ENCODE measurements at places on chromosomes 11 and 22.

DNA sequence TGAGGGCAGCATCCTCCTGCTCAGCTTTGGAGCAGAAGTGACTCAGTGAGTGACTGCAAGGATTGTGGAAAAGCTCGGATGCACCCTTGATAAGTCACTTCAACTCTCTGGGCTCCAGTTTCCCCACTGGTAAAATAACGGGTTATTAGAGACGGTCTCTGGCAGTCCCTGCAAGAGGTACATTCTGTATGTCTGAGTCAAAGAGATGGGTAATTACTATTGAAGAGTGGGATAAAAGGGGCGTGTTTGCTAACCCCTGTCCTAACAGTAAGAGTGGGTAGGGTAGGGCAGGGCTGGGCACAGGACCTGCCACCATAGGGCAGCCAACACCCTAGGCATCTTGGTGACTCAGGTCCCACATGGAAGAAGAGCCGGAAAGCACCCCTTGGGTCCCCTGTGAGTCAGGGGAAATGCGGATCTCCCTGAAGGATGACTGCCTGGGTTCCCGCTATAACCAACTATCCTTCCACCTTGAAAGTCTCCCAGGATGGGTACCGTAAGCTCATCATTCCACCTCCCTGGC is 7.3 kb upstream of the AHNAK start:
- DNase-seq, result no peak

DNA sequence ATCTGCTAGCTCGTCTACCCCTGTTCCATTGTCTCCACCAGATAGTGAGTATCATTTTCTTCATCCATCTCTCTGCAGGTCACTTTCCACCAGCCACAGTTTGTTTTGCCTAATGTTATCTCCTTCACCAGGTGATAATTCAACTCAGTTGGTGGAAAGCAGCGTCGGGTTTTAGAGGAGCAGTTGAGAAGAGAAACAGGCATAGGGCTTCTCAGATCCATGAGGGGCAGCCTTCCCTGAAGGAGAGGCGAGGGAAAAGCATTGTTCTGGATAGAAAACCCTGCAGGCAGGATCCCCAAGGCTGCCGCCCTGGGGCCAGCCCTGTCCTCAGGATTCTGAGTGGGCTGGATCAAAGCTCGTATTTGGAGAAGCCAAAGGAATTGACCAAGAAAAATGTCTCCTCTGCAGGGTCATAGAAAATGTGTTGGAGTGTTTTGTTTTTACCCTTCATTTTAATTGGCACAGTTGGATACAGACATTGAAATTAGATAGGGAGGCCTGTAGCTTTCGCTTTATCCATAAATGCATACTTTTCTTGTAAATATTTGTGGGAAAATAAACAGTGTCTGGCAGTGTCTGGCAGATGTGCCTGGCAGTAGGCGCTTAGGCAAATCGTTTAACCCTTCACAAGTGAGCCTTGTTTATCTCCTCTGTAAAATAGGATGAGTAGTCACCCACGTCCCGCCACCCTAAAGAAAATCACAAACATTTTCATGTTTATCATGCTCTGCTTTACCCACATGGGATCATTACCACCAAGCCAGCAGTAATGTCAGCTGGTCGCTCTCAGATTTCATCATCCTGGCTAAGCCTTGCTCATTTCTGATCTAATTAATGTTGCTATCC is 73.4 kb upstream of the TTC12 start:
- no peak for DNase-seq

GRCh38 chr11:128336203-128336602 is 251.2 kb downstream of the ETS1 start:
- no peak for DNase-seq

GRCh38 chr22:50469377-50470305 is 5.2 kb downstream of the SBF1 start:
- DNase-seq, result no peak

GRCh38 chr22:45305456-45306075 is 4.2 kb upstream of the FAM118A start:
- DNase-seq, result no peak

DNA sequence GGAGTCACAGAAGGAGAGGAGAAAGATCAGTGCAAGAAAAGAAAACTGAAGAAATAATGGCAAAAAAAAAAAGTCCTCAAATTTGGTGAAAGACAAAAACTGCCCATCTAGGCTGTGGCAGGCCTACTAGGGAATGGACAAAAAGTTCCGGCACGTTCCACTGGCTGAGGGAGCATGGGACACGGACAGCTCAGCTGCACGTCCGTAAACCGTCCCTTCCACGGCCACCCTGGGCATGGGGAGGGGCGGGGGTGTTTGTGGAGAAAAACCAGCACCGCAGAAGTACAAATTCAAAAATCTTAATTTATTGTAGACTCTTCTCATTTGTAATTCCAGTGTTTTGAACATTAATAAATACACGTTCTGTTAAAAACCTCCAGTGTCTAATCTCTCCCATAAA is 25.4 kb downstream of the TRMU start:
- no peak for DNase-seq

DNA sequence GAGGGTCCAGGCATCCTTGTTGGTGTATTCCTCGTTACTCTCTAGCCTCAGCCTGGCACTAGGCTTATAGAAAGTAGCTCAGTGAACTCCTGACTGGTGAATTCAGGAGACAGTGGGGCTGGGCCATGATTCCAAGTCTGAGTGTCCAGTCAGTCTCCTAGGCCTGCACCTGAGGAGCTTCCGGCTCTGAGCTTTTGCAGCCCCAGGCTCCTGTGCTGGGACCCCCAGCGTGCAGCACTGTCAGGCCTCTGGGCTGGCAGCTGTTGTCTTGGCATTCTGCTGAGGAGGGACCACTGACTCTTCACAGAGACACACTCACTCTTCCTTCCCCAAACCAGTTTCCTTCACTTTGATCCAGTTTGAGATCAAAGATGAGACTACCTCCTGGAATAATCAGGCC is 82.4 kb downstream of the CTTN start:
- DNase-seq, result no peak

DNA sequence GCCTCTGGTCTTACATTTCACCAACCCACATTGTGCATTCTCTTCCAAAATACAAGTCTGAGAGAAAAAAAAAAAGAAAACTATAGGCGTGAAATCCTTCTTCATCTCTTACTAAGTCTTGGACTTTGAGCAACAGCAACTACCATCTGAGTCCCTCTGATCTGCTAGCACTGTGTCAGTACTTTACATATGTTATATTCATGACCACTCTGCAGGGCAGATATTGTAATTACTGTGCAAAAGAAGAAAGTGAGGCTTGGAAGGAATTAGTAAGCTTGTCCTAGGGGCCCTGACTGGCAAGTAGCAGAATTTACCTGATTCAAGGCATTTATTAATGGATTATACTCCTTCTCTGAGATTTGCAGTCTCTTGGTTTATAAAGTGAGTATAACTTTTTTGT is 52.7 kb upstream of the EED start:
- DNase-seq, result no peak

GRCh38 chr22:41925783-41926460 is 684 bp downstream of the TNFRSF13C start:
- DNase-seq, result no peak

DNA sequence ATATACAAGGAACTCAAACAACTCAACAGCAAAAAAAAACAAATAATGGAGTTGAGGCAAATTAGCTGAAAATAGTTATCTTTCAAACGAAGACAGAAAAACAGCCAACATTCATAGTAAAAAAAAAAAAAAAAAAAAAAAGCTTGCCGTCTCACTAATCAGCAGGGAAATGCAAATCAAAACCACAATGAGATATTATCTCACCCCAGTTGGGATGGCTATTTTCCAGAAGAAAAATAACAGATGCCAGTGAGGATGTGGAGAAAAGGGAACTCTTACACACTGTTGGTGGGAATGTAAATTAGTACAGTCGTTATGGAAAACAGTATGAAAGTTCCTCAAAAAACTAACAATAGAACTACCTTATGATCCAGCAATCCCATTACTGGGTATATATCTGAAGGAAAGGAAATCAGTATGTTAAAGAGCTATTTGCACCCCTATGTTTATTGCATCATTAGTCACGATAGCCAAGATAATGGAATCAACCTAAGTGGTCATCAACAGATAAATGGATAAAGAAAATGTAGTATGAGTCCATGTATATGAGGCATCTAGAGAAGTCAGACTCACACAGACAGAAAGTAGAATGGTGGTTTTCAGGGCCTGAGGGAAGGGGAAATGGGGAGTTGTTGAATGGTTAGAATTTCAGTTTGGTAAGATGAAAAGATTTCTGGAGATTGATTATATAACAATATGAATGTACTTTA is 56.0 kb downstream of the USP35 start:
- no peak for DNase-seq

GRCh38 chr11:16011396-16011795 is 344.9 kb downstream of the SOX6 start:
- DNase-seq, result no peak

DNA sequence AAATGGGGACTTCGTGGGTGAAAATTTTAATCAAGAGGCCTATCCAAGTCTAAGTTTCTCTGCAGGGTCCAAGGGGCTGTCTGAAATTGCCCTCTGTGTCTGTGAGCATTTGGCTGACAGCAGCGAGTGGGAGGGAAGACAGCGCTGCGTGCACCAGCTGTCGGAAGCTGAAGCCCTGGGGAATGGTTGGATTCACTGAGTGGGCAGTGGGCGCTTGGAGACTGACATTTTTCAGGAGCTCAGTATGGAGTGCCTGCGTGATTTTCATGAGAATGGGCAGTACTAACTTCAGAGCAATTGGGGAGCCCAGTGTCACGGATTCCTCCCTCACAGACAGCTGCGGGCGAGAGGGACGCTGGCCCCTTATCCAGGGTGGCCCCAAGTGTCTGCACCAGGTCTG is 388.8 kb upstream of the B3GAT1 start:
- DNase-seq, result no peak

- DNase-seq, result no peak
Observed at GRCh38 chr11:110410651-110411050, 19.1 kb upstream of the FDX1 start.

DNA sequence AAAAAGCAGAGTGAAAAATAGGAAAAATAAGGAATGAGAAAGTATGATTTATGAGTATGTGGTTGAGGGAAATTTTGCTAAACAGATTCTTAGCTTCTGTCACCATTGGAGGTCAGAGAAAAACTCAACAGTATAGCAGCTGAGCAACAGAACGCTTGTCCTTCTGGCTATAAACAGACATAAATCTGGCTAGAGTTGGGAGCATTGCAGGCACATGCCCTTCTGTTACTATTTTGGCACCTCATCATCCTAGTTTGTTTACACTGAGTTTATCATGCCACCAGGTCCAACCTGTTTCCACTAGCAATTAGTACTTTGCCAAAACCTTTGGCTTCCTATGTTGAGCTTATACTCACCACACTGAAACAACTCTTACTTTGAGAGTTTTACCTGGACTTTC is 6.9 kb downstream of the UBE4A start:
- no peak for DNase-seq

- no peak for DNase-seq
Observed at GRCh38 chr22:27310966-27311697, 490.4 kb downstream of the MN1 start.

GRCh38 chr11:86513746-86514373 is 139.2 kb downstream of the CCDC81 start:
- DNase-seq, result no peak

DNA sequence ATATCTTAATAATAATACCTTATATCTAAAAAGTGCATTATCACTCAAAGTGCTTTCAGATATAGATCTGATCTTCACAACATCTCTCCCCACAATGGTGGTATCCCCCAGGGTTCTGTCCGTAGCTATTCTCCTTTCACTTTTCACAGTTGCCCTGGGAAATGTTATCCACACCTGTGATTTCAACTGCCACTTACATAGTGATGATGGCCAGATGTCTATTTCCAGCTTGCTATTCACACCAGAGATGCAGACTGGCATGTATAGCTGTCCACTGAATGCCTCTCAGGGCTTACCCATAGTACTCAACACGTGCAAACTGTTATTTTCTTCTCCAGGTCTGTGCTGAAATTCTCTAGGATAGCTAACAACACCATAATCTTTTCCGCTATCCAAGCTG is 724.7 kb downstream of the DLG2 start:
- DNase-seq, result no peak

GRCh38 chr11:22554221-22554620 is 71.4 kb downstream of the FANCF start:
- DNase-seq, result no peak

DNA sequence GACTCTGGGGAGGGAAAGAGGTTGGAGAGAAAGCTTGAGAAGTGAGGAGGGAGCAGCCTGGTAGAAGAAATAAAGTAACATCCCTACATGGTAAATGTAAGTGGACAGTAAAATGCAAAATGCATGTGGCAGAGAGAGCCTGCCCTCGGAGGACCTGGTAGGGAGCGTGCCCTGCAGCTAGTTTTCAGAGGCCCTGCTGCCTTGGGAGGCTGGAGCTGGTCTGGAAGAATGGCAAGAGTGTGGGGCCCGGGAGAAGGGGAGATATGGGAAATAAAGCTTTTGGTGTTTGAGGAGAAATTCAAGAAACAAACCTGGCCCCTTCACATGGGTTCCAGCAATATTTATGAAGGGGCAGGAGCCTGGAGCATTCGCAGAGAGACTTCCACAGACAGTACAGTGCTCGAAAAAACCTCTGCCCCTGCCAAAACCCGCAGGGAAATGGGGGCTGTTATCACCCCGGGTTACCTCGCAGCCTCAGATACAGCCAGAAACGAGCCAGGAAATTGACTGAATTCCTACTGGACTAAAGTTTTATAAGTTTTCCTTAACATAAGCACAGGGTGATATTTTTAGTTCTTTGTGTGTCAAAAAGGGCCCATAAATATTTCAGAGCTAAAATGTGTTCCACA is 363.0 kb downstream of the TENM4 start:
- DNase-seq, result no peak

DNA sequence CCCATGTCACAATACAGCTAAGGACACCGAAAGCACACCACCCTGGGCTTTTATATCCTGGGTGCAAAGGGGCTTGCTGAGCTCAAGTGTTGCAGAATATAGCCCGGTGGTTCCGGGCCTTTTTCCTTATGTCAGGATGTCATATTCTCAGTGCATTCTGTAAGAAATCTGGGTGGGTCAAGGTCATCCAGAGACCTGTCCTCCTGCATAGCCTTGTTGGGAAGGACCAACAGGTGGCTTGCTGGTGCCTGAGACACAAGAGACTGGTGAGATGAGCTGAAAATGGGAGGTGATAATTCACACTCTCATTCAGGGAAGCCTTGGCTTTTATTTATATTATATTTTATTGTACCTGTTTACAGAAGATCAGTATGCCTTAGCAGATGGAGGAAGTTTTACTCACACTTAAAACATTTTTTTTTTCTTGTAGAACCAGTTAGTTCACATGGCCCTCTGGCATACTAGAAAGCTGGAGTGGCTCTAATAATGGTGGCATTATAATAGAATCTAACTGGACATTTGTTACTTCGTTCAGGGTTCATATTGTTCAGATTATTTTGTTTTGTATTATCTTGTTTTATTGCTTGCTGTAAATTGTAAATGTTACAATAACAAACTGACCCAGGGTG is 14.6 kb upstream of the TMEM123 start:
- DNase-seq, result no peak

DNA sequence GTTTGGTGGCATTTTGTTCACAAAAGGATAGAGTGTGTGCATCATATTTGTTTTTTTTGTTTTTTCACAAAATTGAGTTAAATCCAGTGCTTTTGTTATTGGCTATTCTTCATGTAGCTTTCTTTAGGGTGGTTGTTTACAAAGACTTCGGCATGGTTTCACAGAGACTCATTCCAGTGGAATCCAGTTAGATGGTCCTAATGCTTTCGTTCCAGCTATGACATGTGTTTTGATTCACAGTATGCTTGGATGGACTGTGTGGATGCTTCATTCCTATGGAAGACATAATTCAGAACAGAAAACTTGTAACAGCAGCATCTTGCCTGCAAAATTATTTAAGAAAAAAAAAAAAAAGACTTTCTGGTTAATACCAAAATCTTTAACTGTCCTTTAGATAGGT is 97.9 kb downstream of the PDHX start:
- no peak for DNase-seq

Data from renal cortex interstitium (tissue), 15 donors.